ENCODE measurements at places on chromosomes 16 and 17.

GRCh38 chr16:88703486-88704309 is 2.5 kb downstream of the RNF166 start:
- DNase-seq, result no peak

DNA sequence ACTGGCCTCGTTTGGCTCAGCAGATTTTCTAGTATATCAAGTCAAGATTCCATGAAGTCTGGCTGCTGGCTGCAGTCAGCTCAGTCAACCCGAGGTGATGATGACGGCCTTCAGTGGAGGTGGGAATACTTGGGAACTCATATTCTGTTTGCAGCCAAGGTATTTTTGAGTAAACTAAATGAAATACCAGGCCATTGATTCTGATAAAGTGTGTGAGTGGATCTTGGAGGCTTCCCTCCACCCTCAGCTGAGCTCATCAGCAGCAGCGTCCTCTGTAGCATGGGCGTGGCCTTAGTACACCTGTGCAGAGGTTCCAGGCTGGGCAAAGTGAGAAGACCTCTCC is 22.0 kb upstream of the TACO1 start:
- no peak for DNase-seq

GRCh38 chr17:7064261-7064660 is 15.8 kb downstream of the CLEC10A start:
- DNase-seq, result no peak

DNA sequence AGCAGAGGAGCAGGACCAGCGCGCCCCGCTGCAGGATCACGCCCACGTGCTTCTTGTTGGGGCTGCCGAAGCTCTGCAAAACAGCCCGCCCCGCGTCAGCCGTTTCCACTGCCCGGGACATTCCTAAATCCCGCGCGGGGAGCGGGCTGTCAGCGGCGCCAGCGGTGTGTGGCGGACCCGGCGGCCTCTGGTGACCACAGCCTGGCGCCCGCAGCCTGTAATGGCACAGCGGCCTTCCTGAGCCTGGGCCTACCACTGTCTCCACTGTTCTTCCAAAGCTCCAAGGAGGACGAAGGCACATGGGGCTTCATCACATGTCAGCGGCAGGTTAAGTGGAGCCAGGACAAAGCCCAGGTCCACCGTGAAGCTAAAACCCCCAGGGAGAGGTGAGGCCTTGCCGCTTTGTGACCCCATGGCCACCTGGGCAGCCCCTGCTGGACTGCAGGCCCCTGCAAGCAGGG is 2.5 kb downstream of the SLC47A2 start:
- no peak for DNase-seq

Measured in GM13977 (cell line).